ENCODE measurements at places on chromosomes 3 and 15. TPM values are rescaled to one million over a fixed set of nuclear protein-coding genes. Genes with fewer than 3 reads are reported as not detected.
A peak's percentile ranks its signal among the peaks of the same experiment; 100 is the strongest.

The SV2B gene
- 3.3 TPM for total RNA-seq

- DNase-seq: no peak
Measured at GRCh38 chr3:29643034-29643425, 362.2 kb downstream of the RBMS3 start.

The SI gene
- not detected for total RNA-seq

DNA sequence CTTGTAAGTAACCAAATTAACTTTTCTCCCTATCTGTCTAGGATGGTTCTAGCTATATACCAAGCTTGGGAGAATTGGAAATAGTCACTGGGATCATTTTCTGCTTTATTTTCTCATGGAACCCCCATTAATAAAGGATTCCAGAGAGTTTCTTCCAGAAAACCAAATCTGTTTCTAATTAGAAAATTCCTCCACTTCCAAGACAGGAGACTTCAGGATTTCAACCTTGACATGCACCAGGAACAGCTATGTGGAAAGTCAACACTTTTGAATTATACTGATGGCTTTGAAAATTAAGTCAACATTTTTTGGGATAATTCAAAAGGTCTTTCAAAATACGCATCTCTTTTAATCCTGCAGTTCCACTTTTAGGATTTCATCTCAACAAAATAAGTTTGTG lies 138.3 kb downstream of the MEX3B start:
- DNase-seq: no peak

- no peak for DNase-seq
Measured at GRCh38 chr3:126109880-126110235, 25.9 kb upstream of the SLC41A3 start.

The TMEM207 gene
- total RNA-seq: not detected

The DCBLD2 gene
- total RNA-seq: 624 TPM

The ITPKA gene
- 115 TPM for total RNA-seq

The CYP1A2 gene
- total RNA-seq: not detected

GRCh38 chr3:45938864-45939263 lies 4.4 kb upstream of the CXCR6 start:
- DNase-seq: peak; percentile 70

- no peak for DNase-seq
Measured at GRCh38 chr15:70794596-70795310, 31.4 kb upstream of the UACA start.

GRCh38 chr3:194797555-194798250 lies 112.0 kb downstream of the FAM43A start:
- no peak for DNase-seq

DNA sequence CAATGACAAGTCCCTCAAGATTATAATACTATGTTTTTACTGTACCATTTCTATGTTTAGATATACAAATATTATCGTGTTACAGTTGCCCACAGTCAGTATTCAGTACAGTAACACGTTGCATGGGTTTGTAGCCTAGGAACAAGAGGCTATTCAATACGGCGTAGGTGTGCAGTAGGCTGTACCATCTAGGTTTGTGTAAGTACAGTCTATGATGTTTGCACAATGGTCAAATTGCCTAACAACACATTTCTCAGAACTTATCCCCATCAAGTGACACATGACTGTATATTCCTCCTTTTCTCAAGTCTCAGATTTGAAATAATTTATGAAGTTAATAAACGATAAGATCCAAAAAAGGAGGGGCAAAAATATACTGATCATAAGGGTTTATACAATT lies 21.7 kb downstream of the ZDHHC3 start:
- DNase-seq: no peak

Data from kidney epithelial cell (primary cell).